Ascending aorta (tissue), 2 donors: ENCODE measurements at places on chromosomes 12 and 14.

GRCh38 chr14:45361727-45362126, 108.7 kb upstream of the MIS18BP1 start:
- no peak for DNase-seq
- no peaks in the 10 kb centered on the region for H3K27me3 ChIP-seq
- no peaks in the 10 kb centered on the region for H3K4me1 ChIP-seq
- no peaks in the 10 kb centered on the region for H3K36me3 ChIP-seq
- no peak overlapping the region for H3K27ac ChIP-seq

GRCh38 chr12:33588725-33589405, 149.2 kb upstream of the SYT10 start:
- no peaks in the 10 kb centered on the region for H3K36me3 ChIP-seq
- no peaks in the 10 kb centered on the region for H3K4me1 ChIP-seq
- H3K27me3 ChIP-seq: no peaks in the 10 kb centered on the region
- no peak overlapping the region for H3K4me3 ChIP-seq
- no peak overlapping the region for H3K27ac ChIP-seq

- no peaks in the 10 kb centered on the region for H3K27me3 ChIP-seq
- peaks cover 14% of the 10 kb centered on the region for H3K4me1 ChIP-seq
- peak overlapping the region; percentile 64 for H3K27ac ChIP-seq
- DNase-seq: no peak
- H3K4me3 ChIP-seq: no peak overlapping the region
Observed at GRCh38 chr14:61179061-61179690, 102.0 kb downstream of the TMEM30B start.

DNA sequence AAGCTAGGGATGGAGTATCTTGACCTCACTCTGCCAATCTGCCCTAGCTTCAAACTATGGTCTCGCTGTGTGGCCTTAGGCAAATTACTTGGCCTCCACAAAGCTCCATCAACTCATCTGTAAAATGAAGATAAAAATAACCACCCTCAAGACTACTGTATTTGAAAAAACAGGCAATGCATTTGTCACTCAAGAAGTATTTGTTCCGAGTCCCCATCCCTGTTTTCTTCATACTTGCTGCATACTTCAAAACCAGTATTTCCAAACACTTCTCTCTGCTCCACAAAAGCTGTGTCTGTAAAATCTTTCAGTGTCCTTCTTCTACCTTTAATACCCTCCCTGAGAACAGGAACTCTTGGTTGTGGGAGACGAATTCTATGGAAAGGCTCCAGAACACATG, 47.9 kb downstream of the GTF2A1 start:
- no peaks in the 10 kb centered on the region for H3K4me1 ChIP-seq
- H3K4me3 ChIP-seq: no peak overlapping the region
- H3K27ac ChIP-seq: no peak overlapping the region
- no peaks in the 10 kb centered on the region for H3K27me3 ChIP-seq
- H3K36me3 ChIP-seq: no peaks in the 10 kb centered on the region

DNA sequence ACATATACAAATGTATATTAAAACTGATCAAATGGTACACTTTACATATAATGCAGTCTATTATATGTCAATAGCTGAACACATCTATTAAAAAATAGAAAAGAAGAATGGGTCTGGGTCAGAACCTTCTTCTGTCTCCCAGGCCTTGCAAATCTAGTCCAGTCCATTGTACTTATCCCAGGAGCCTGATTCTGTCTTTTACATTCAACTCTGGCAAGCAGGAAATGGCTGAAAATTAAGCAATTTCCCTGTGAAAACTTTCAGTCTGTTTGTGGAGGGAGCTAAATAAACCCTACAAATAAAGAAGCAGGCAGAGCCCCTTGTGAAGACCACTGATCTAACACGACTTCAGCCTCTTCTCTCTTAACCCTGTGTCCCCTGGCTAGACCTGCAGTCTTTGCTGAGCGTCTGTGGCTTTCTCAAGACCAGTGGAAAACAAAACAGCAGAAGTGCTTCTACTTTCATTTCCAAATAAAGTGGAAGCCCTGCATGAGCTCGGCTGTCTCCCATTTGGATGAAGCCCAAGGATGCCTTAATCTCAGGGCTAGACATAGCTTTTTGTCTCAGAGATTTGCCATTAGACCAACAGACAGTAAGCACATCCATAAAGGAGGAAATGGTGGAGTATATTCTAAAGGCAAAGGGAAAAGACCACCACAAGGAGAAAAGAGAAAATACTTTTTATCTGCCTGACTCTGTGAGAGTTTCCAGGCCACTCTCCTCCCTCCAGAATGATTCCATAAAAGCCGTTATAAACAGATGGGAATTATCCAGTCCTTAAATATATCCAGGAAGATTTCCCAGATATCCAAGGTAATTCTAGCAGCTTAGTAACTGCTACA, 48.2 kb downstream of the CRACR2A start:
- no peak for DNase-seq
- H3K36me3 ChIP-seq: no peaks in the 10 kb centered on the region
- H3K27ac ChIP-seq: no peak overlapping the region
- H3K27me3 ChIP-seq: no peaks in the 10 kb centered on the region
- H3K4me1 ChIP-seq: no peaks in the 10 kb centered on the region
- H3K4me3 ChIP-seq: no peak overlapping the region

DNA sequence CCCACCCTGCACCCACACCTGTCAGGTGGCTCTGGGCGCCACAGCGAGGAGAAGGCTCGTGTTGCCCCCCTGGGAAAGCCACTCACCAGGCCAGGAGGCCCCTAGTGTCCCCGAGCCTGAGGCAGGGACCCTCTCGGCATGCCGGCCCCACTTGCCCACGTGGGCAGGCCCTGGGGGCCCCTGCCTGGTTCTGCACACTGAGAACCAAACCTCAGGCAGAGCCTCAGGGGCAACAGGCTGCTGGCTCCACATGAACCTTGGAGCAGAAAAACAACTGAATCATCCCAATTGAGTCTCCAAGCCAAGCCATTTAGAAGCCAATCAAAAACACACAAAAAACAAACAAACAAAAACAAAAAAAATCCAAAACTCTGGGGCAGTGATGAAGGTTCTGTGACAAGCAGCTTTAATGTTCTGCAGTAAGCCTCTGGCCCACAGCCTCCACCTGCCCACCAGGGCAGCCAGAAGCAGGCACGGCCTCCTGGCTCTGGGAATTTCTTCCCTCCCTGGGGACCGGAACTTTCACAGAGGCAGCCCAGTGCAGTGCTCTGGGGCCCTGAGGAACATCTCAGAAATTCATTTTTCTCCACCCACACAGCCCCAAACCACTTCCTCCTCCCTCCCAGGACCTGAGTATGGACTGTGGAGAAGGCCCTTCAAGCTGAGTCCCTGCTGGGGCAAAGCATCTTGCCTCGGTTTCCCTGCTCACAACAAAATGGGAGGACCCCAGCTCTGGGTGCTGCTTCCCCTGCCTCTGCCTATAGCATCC, 90.2 kb downstream of the CHGA start:
- DNase-seq: peak; percentile 73
- no peaks in the 10 kb centered on the region for H3K27me3 ChIP-seq
- peaks cover 22% of the 10 kb centered on the region for H3K4me1 ChIP-seq
- peak overlapping the region; percentile 6 for H3K27ac ChIP-seq

DNA sequence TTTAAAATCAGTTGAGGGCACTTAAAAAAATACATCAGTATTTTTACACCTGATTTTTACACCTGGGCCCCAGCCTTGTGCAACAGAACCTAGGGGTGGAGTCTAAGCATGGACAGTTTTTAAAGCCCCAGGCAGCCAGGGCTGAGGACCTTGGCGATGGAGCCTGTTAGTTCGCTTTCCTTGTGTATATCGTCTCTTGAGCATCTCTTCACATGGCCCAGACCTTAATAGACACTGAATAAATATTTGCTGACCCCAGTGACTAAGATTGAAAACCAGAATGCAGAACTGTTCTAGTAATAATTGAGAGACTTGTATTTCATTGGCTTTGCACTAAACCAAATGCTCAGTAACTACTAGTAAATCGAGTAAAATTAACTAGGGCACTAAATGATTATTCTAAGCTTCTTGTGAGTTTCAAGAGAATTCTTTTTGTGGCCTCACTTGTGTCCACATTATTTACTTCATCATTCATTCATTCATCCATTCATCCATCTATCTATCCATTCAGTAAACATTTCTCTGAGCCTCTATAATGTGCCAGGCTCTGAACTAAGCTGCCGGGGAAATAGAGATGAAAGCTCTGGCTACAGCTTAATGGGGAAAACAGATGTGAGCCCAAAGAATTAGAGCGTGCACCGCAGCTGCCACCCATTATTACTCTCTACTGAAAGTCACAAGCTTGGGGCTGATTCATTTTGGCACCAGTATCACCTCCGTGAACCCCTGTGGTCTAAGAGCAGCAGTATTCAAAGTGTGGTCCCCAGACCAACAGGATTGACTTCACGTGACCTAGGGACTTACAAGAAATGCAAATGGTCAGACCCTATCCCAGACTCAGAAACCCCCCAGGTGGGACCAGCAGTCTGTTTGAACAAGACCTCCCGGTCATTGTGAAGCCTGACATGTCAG, 30.7 kb upstream of the BCL7A start:
- no peak overlapping the region for H3K4me3 ChIP-seq
- no peaks in the 10 kb centered on the region for H3K4me1 ChIP-seq
- no peak overlapping the region for H3K27ac ChIP-seq
- DNase-seq: no peak

GRCh38 chr12:47068539-47068938, 10.9 kb upstream of the PCED1B start:
- no peaks in the 10 kb centered on the region for H3K36me3 ChIP-seq
- H3K4me3 ChIP-seq: no peak overlapping the region
- H3K27me3 ChIP-seq: no peaks in the 10 kb centered on the region
- peak overlapping the region; percentile 36 for H3K27ac ChIP-seq
- no peak for DNase-seq

GRCh38 chr12:102300824-102301461, 103.3 kb upstream of the PMCH start:
- H3K27me3 ChIP-seq: no peaks in the 10 kb centered on the region
- no peaks in the 10 kb centered on the region for H3K36me3 ChIP-seq
- no peaks in the 10 kb centered on the region for H3K4me1 ChIP-seq
- H3K4me3 ChIP-seq: no peak overlapping the region
- no peak overlapping the region for H3K27ac ChIP-seq
- DNase-seq: no peak

GRCh38 chr12:79344855-79345847, 345.6 kb downstream of the PAWR start:
- H3K36me3 ChIP-seq: no peaks in the 10 kb centered on the region
- no peaks in the 10 kb centered on the region for H3K4me1 ChIP-seq
- H3K27me3 ChIP-seq: no peaks in the 10 kb centered on the region
- no peak overlapping the region for H3K4me3 ChIP-seq
- no peak overlapping the region for H3K27ac ChIP-seq

GRCh38 chr14:59267046-59267445, 78.6 kb downstream of the DAAM1 start:
- H3K36me3 ChIP-seq: peaks cover 25% of the 10 kb centered on the region
- no peak overlapping the region for H3K4me3 ChIP-seq

DNA sequence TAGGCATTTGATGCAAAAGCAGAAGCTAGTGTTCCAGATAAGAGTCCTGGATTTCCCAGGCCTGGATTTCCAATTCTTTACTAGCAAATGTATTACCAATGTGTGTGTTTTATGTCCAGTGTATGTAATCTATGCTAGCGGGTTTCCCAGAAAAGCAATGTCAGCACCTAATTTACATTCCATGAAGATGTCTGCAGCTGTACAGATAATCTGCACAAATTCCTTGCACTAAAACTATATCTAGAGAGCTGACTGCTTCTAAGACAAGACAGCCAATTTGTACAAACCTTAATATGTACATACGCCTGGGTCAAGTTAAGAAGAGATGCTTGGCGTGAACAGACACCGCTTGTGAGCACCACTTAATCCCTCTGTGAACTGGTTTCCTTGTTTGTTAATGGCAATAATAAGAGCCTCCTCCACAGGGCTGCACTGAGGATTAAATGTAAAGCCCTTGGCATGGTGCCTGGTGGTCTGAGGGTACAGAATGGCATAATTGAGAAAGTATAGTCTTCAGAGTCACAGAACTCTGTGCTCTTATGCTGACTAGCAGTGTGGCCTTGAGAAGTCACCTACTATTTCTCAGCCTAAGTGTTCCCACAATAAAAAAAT, 185.6 kb downstream of the EPS8 start:
- H3K4me1 ChIP-seq: no peaks in the 10 kb centered on the region
- H3K27me3 ChIP-seq: no peaks in the 10 kb centered on the region
- no peak overlapping the region for H3K4me3 ChIP-seq
- no peak for DNase-seq
- no peaks in the 10 kb centered on the region for H3K36me3 ChIP-seq
- H3K27ac ChIP-seq: no peak overlapping the region

GRCh38 chr14:59588101-59588500, 11.5 kb upstream of the CCDC175 start:
- no peak overlapping the region for H3K4me3 ChIP-seq
- no peak overlapping the region for H3K27ac ChIP-seq
- H3K27me3 ChIP-seq: no peaks in the 10 kb centered on the region
- no peaks in the 10 kb centered on the region for H3K4me1 ChIP-seq
- DNase-seq: no peak
- peaks cover 3% of the 10 kb centered on the region for H3K36me3 ChIP-seq

DNA sequence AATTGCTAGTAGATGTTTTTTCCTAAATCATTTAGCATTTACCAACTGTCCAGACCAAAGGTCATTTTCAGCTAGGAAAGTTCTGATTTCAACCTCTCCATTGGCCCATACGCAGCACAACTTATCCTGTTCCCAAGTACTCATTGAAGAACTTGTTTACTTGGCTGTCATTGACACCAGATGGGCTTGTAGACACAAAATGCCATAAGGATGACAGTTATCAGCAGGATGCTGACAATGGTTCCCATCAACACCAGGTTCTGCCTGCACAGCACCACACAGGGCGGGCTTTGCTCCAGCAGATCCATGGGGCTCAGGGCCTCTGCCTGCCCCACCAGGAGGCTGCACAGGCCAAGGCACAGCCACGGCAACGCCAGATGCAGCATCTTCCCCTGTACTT, 36.5 kb upstream of the TMPRSS12 start:
- peaks cover 28% of the 10 kb centered on the region for H3K36me3 ChIP-seq
- no peaks in the 10 kb centered on the region for H3K27me3 ChIP-seq
- H3K4me1 ChIP-seq: no peaks in the 10 kb centered on the region
- H3K27ac ChIP-seq: no peak overlapping the region
- H3K4me3 ChIP-seq: no peak overlapping the region
- DNase-seq: no peak

DNA sequence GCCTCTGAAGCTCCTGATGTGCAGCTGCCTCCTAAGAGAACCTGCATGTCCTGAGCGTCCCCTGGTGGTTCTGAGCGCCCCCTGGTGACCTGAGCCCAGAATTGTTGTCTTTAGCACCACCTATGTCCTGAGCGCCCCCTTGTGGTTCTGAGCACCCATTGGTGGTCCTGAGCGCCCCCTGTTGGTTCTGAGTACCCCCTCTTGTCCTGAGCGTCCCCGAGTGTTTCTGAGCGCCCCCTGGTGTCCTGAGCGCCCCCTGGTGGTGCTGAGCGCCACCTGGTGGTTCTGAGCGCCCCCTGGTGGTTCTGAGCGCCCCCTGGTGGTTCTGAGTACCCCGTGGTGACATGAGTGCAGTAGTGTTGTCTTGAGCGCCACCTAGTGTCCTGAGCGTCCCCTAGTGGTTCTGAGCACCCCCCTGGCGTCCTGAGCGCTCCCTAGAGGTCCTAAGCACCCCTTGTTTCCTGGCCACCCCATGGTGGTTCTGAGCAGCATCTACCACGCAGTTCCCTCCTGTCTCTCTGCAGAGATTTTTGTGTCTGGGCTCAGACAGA, 782.5 kb downstream of the TMEM121 start:
- no peaks in the 10 kb centered on the region for H3K27me3 ChIP-seq
- no peak overlapping the region for H3K27ac ChIP-seq
- H3K4me1 ChIP-seq: no peaks in the 10 kb centered on the region
- no peak for DNase-seq
- no peak overlapping the region for H3K4me3 ChIP-seq

- H3K4me3 ChIP-seq: no peak overlapping the region
- no peak for DNase-seq
- H3K4me1 ChIP-seq: no peaks in the 10 kb centered on the region
- H3K27me3 ChIP-seq: no peaks in the 10 kb centered on the region
- no peaks in the 10 kb centered on the region for H3K36me3 ChIP-seq
Observed at GRCh38 chr12:54759751-54760150, 94.6 kb upstream of the MUCL1 start.
